GOT3 (cell line): ENCODE measurements at places on chromosomes 7 and 10.

- no peak for DNase-seq
These were observed 71.7 kb downstream of the AMZ1 start for GRCh38 chr7:2759736-2760097.

GRCh38 chr10:77117501-77117900, 520.1 kb downstream of the KCNMA1 start:
- DNase-seq, result no peak

DNA sequence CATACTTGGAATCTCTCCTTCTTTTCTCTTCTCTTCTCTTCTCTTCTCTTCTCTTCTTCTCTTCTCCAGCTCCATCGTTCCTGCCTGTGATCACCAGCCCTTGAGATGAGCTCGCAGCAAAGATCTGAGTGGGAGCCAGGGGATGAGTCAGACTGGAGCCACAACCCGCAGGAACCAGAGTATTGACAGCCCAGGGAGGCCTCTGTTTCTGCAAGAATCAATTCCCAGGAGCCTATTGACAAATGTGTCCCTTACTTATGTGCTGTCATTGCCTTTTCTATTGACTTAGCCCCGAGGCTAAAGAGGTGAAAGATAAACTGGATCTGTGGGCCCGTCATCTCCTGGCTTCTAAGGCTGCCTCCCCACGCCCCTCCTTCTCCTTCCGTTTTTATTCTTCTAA, 13.1 kb upstream of the HABP2 start:
- DNase-seq, result peak; percentile 36

DNA sequence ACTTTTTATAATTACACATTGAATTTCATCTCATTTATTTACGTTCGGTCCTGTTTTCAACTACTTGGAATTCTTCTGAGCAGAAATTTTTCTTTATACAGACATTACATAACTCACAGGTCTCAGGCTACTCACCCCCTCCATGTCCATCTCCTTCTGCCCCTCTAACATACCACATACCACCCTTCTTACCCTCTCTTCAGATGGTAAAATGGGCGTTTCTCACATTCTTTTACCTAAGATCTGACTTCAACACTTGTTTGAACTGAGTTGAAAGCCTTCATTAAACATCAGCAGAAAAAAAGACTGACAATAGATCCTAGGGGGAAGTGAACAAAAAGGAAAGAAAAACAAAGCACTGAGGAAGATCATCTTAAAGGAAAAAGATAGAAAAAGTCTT, 309.7 kb downstream of the CTNNA3 start:
- DNase-seq, result no peak

- DNase-seq, result no peak
These were observed 2.9 kb downstream of the AKR1D1 start for GRCh38 chr7:138079137-138079536.

DNA sequence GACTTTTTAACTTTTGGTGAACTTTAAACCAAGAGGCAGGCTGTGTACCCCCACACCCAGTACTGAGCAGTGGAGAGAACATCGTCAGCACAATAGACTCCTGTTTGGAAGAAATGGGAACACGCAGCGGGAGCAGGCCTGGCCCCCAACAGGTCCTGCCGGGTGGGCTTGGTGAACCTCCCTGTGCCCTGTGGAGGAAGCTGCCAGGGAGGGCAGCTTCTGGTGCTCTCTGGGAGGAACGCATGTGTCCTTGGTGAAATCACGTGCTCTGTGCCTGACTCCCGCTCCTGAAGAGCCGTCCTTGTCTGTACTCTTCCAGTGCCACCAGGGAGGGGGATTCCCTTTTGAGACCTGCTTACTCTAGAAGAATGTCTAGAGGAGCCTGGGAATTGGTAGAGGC, 31.6 kb downstream of the CHAT start:
- no peak for DNase-seq
